ENCODE measurements at places on chromosomes 5 and 9.

DNA sequence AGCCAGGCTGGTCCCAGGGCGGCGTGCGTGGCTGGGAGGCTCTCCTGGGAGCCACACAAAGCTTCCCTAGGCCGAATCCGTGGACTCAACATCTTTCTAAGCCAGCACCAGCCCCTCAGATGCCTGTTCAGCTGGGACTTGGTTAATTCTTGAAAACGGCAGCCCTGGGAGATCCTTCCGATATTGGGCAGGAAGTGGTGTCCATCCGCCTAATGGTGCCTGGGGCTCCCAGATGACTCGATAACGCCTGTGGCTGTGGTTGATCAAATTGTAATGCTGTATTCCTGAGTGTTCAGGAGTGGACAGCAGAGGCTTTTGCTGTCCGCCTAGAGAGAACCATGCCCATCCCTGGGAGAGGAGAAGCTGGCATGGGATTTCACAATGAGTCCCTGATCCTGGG lies 14.1 kb downstream of the KCNT1 start:
- DNase-seq: no peak

GRCh38 chr9:82153032-82153431 lies 164.5 kb downstream of the SPATA31D1 start:
- DNase-seq: no peak

DNA sequence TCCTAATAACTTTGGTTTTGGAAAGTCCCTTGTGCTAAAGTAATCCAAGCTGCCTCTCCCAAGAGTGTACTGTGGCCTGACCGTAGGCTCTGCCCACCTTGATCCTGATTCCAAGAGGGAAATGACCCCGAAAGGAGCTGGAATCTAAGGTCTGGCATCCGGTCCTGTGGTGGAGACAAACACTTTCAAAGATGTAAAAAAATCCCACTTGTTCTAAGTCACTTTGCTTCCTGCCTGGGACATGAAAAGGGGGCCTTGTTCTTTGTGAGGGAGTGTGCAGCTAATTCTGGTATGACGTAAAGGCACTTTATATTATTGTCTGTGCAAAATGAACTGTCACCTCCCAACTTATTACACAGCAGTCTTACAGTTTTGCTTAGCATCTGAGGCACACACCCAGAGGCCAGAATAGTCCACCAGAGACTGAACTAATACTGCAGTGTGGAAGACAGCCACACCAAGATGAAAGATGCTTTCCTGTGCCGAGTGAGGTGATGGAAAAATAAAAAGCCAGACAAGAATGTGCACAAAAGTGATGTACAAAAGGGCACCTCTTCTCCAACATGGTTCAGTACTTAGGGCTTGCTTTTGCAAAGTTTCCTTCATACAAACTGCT lies 128.7 kb downstream of the SLC12A2 start:
- no peak for DNase-seq

DNA sequence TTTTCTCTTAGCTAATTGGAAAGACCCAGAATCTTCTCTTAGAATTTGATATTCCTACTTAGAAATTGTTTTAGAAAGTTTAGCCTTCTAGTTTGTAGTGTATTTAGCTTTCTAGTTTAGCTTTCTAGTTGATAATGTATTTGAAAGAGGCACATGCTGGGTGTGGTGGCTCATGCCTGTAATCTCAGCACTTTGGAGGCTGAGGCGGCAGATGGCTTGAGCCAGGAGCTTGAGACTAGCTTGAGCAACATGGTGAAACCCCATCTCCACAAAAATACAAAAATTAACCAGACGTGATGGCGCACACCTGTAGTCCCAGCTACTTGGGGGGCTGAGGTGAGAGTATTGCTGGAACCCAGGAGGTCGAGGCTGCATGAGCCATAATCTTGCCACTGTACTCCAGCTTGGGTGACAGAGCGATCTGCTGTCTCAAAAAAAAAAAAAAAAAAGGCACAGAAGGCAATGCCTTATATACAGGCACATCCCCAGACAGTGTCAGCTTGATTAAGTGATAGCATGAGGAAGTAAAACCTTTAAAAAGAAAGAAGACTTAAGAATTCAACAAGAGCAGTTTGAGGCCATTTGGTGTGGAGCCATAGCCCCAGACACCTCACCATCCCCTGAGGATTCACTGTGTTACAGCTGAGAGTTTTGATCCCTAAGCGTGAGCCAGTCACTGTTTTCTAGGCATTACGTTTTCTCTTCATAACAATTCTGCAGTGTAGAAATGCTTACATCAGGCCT lies 34.6 kb downstream of the ZSWIM6 start:
- DNase-seq: no peak

DNA sequence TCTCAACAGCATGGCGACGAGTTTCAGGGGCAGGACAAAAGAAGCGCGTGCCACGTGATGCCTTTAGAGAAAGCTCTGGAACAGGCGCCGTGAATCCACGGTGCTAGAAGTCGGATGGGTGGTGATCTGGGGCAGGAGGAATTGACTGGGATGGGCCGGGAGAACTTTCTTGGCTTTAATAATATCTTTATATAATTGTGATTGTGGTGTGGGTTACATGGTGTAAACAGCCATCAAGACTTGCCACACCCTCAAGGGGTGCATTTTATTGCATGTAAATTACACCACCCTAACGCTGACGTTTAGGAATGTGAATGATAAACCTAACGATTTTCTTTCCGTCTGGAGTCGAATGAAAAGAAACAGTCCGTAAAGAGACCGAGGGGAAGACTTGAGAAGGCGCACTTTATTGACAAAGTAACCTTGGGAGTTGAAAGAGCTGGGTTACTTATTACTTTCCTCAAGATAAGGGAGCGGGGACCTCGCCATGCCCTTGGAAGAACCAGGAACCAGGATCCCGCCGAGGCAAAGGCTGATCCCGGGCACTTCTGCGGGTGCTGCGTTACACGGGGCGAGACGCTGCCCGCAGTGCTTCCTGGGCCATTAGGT lies 8.5 kb downstream of the NRARP start:
- no peak for DNase-seq

- no peak for DNase-seq
These were observed 37.8 kb downstream of the BHMT start for GRCh38 chr5:79149433-79149832.

- peak; percentile 49 for DNase-seq
These were observed at the start of gene GNPDA1 for GRCh38 chr5:142012792-142013388. GNPDA1 (minus strand) TSS chr5:142013027; CDS start chr5:142012035, 992 bp downstream.

DNA sequence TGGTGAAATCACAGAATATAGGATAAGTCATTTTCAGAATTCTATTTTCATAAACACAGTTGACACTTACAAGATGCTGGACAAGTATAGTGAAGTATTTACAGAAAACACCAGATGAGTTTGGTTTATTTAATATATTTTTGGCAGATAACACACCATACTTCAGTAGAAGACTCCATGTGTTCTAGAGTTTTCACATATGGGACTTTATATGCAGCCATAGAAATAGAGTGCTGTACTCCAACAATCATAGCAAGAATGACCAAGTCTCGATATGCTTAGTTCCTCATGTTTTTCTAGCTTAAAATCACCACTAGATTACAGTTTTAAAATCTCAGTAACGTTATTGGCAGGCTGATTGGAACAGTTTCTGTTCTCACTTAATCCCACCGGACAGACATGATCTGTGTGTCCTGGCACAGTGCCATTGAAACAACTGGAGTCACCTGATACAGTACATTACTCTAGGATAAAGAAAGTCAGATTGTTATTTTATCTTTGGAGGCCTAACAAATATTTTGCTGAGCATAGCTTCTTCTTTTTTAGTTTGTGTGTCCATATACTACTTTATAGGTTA lies 45.8 kb upstream of the ERBIN start:
- no peak for DNase-seq

GRCh38 chr5:163460562-163461171 lies at the start of gene HMMR:
HMMR (plus strand) TSS chr5:163460632; CDS start chr5:163460693, 61 bp downstream.
- DNase-seq: no peak

DNA sequence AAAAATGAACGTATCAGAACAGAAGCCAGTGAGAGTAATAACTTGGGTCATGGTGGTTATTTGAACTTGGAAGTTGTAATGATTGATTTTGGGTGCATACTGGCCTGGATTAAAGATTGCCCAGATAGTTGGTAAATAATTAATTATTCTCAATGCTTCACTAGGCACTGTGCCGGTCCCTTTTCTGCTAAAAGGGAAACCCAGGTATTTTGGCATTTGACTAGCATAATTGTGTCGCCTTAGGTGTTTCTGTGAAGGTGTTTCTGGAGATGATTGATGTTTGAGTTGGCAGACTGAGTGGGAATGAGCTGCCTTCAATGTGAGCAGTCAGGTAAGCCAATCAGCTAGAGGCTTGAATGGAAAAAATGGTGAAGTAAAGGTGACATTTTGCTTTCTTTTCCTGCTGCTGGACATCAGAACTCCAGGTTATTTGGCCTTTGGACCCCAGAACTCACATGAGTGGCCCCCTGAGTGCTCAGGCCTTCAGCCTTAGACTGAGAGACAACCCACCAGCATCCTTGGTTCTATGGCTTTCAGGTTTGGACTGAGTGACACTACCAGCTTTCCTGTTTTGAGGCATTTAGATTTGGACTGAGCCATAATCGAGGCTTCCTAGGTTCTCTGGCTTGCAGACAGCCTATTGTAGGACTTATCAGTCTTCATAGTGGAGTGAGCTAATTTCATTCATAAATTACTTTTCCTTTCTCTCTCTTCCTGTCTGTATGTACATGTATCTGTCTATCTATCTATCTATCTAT lies 120.7 kb upstream of the PAPPA start:
- no peak for DNase-seq

DNA sequence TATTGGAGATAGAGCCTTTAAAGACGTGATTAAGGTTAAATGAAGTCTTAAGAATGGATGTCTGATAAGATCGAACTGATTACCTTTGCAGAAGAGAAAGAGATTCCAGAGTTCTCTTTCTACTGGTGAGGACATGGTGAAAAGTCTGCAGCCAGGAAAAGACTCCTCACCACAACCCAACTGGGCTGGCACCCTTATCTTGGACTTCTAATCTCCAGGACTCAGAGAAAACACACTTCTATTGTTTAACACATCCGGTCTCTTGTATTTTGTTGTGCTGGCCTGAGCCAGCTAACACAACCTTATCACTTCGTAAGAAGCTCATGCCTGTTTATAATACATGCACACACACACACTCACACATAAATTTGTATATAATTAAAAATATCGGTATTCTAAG lies 489.1 kb downstream of the PRDM9 start:
- no peak for DNase-seq

DNA sequence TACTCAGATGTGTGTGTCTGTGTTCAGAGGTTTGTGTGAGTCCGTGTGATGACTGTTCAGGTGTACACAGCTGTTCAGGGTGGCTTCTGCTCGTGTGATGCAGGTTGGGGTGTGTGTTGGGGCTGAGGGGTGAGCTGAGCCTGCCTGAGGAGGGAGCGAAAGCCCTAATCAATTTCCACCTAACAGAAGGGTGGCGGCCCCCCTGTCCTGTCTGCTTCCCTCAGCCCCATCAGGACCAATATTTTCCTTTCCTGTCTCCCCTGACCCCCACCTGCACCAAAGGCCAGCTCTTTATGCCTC lies 30.2 kb downstream of the LHX2 start:
- DNase-seq: no peak

DNA sequence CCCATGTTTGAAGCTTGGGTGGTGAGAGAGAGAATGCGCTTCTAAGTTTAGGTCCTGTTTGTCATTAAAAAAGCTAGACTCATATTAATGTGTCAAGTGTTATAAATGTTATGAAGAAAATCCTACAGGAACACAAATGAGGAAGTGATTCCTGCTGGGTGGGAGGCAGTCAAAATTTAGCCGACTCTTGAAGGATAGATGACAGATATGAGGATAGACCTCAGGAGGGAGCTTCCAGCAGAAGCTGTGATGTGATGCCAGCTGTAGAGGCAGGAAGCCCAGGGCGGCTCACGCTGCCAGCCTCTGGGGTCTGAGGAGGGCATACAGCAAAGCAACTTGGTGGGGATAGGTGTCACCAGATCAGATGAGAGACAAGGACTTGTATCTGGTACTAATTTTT lies 74.7 kb upstream of the ADAMTS16 start:
- DNase-seq: no peak

GRCh38 chr9:104872656-104873488 lies 55.1 kb downstream of the ABCA1 start:
- DNase-seq: no peak

- DNase-seq: no peak
These were observed 42.0 kb downstream of the PDCD1LG2 start for GRCh38 chr9:5552301-5552700.

DNA sequence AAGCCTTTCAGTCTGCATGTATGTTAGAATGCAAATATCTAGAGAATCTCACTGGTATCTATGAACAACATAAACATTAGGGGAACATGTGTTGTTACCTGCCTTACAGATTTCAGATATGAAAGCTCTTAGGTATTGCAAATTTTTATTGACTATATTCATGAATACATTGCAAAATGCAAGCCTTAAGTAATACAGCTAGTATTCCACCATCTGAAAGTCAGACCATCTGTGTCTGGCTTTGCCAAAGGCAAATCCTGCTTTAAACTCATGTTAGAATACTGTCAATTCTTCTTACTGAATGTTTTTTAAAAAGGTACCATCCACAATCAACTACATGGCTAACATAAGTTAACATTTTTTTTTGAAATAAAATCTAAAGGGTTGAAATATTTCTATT lies 215.6 kb downstream of the AP3B1 start:
- no peak for DNase-seq

GRCh38 chr9:121518634-121519033 lies 19.0 kb upstream of the GGTA1 start:
- DNase-seq: no peak

DNA sequence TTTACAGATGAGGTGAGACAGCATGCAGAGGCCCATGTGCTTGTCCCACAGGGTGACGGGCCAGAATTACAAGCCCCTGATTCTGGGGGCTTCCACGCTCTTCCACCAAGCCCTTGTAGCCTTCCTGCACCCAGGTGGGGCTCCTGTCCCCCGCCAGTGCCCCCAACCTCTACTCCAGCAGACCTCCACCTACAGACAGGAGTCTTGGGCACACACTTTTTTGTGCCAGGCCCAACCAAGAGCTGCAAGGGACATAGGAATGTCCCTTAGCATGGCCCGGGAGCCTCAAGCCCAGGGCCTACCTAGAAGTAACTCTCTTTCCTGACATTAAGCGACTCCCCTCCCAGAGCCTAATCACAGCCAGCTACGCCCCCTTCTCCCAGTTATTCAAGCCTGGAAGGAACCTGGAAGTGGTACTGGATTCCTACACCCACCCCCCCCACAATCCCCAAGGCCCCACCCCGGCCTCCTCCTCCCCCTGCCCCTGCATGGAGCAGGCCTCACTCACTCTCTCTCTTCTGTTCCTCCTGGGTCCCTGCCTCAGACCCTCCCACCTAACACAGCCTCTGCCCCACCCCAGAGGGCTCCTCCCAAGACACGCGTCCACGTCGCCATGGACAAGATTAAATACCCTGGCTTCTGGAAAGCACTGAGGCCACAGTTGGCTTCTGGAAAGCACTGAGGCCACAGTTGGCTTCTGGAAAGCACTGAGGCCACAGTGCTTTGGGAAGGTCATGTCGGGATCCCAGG lies 30.5 kb downstream of the ADAMTS2 start:
- DNase-seq: no peak

GRCh38 chr5:148507648-148508047 lies 123.9 kb downstream of the FBXO38 start:
- no peak for DNase-seq

- DNase-seq: no peak
These were observed 63.2 kb upstream of the FRRS1L start for GRCh38 chr9:109230277-109230676.

- no peak for DNase-seq
These were observed 28.1 kb downstream of the TARS1 start for GRCh38 chr5:33468775-33469435.

Measured in activated CD4-positive, alpha-beta T cell treated with anti-CD3 and anti-CD28 coated beads for 4 hours (primary cell).